Foreskin fibroblast (primary cell): ENCODE measurements at places on chromosomes 6 and 20.

GRCh38 chr6:125596020-125596419 lies 153.4 kb upstream of the HEY2 start:
- DNase-seq = no peak

- DNase-seq = no peak
Observed at GRCh38 chr6:153135681-153136080, 4.6 kb upstream of the RGS17 start.

GRCh38 chr20:845941-846893 lies 12.7 kb downstream of the FAM110A start:
- no peak for DNase-seq

DNA sequence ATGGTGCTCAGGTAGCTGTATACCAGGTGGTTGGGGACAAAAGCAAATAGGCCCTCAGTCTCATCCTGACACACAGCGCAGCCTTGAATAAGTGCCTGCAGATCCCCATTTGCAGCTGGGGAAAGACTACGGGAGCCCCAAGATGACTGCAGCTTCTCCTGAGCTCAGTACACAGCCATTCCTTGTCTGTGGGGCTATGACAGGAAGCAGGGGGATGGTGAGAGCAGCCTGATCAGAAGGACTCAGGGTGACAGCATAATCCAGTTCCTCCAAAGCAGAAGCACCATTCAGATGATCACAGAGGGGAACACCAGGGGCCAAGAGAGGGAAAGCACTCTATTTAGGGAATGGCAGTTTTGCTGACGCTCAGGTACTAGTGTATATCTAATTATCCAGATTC lies 104.8 kb upstream of the MOCS1 start:
- DNase-seq = no peak

- DNase-seq = no peak
Observed at GRCh38 chr6:41446132-41446531, 100.0 kb upstream of the FOXP4 start.

DNA sequence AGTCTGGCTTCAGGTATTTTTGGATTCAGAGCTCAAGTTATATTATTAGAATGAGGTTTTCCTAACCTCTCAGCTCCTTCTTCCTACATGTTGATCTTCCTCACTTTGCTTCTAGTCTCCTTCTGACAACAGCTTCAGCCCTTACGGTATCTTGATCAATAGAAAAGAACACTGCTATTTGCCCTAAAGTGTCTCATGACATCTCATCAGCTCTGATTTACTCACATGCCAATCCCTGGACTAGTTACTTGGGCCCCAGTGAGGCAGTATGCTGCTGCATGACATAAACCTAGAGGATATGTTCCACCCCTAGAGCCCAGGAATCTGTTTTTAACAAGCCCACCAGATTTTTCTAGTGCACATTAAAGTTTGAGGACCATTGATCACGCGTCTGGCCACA lies 110.3 kb downstream of the UNC5CL start:
- no peak for DNase-seq

GRCh38 chr6:154542747-154543146 lies 32.3 kb upstream of the CNKSR3 start:
- DNase-seq = no peak

DNA sequence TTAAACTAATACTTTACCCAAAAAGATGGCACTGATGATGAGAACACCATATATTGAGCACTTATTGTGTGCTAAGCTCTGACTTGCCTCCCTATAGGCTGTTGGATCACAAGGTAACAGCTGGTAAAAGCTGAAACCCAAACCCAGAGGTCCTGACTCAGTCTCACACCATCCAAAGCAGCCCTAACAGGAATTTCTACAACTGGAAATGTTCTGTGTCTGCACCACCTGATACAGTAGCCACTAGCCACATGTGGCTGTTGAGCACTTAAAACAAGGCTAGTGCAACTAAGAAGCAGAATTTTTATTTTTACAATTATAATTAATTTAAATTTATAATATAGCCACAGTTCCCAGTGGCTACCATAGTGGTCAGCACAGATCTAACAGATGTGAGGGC lies 15.6 kb upstream of the MATN4 start:
- DNase-seq = peak; percentile 62

DNA sequence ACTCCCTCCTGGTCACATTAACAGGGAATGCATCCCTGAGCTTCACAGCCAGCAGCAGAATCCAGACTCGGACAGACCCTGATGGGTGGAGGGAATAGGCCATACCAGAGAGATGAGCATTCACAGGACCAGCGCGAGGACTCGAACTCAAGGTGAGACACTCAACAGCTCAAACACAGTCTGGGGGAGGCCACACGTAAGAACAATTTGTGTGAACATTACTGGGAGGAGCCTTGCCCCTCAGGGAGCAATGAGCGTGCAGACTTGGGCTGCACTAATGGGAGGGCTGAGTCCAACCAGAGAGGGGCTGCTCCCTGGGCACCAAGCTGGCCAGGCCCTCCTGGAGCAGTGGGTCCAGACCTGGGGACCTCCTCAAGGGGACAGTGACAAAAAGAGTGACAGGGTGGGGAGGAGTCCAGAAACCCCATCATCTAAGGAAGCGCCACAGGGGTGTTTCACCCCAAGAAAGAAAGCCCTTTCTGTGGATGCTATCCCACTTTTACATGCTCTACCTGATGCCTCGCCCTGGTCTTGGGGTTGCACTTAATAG lies 118.4 kb downstream of the MRPL14 start:
- no peak for DNase-seq

DNA sequence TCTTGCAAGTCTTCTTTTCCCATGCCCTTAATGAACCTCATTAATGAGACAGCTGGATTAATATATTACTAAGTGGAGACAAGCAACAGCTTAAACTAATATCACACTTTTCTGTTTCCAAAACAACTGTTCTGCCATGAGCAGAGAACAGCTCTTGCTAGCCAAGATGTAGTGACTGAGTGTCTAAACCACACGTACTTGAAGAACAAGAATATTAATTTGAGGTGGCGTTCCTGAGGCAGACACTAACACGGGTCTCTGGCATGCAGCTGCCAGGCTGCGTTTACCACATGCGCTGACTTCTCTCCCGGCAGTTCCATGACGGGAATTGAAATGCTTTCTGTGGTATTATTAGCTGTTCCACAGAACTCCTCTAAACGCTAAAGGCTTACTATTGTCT lies 80.6 kb downstream of the FNDC1 start:
- DNase-seq = peak; percentile 35

GRCh38 chr6:132598473-132598872 lies 8.9 kb upstream of the TAAR5 start:
- DNase-seq = no peak

DNA sequence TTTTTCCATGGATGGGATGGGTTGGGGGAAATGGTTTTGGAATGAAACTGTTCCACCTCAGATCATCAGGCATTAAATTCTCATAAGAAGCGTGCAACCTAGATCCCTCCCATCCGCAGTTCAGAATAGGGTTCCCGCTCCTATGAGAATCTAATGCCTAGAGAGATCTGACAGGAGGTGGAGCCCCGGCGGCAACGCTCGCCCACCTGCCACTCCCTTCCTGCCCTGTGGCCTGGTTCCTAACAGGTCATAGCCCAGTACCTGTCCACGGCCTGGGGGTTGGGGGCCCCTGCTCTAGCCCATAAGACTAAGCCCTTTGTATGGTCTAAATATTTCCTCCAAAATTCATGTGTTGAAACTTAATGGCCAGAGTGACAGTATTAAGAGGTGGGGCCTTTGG lies 92.3 kb upstream of the SALL4 start:
- DNase-seq = no peak

DNA sequence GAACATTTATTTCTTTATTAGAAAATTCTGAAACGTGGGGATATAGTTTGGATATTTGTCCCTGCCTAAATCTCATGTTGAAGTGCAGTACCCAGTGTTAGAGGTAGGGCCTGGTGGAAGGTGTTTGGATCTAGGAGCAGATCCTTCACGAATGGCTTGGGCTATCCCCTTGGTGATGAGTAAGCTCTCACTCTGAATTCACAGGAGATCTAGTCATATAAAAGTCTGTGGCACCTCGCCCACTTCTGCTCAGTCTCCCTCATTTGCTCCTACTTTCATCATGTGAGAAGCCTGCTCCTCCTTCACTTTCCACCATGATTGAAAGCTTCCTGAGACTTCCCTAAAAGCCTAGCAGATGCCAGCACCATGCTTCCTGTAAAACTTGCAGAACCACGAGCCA lies 96.8 kb upstream of the GJE1 start:
- no peak for DNase-seq

DNA sequence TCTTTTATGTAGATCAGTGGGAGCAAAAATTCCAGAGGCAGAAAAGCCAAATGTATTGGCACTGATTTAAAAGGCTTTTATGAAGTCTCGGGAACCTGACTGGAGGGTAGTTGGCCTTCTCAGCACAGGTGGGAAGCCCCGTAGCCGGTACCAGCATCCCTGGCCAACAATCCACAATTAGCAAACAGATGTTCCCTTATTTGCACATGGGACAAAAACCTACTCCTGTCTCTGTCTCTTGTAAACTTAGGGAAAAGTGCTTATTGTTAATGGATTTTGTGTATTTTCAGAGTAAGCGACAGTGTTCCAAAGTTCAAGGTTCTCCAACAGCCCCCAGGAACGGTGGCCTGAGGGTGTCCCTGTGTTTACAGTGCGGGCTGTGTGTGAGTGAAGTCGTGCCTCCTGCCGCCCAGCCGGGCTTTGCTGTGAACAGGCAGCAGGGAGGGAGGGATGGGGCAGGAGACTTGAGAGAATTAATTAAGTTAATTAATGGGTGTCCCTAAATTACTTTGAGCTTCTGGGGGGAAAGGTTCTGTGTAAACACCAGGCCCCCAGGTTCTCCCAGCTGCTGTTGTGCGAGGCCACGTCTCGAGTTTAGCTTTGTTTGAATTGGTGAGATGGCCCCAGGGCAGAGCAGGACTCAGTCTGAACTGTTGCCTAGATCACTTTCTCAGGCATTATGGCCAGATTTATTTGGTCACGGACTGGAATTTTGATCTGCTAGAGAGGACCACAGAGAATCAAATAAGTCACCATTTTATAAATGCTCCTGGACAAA lies 3.9 kb downstream of the SYNJ2 start:
- no peak for DNase-seq

GRCh38 chr6:108518714-108519576 lies 41.8 kb upstream of the FOXO3 start:
- peak; percentile 59 for DNase-seq

GRCh38 chr6:111342913-111343312 lies 140.1 kb downstream of the REV3L start:
- no peak for DNase-seq
